ENCODE measurements at places on chromosomes 3 and 15.

DNA sequence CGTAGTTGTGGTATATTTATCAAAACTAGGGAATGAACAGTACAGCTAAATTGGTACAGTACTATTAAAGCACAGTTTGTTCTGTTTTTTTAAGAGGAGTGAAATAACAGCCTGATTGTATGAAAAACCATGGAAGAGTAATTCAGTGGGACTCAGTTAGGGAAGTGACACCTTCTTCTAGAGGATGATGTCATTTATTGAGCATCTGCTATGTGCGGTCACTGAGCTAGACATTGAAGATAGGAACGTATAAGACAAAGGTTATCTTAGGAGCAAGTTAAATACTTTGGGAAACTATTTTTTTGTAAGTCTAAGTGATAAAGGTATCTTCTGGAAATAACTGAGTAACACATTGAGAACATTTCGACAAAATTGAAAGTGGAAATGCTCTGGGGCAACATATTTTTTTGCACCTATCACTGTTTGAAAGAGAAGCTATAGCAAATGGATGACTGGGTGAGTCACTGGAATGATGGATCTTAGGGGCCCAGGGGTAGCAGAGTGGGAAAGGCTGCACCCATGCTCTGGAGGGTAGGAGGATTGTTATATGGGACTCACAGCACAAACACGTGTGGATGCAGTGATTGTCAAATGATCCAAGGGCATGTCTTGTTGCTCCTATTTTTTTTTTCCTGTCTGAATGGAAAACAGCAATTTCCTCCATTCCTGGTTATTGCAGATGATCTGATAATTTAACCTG, 43.0 kb downstream of the OXNAD1 start:
- no peak for DNase-seq

- peak; percentile 54 for DNase-seq
Measured at GRCh38 chr15:42456971-42457370, 34.0 kb downstream of the ZNF106 start.

DNA sequence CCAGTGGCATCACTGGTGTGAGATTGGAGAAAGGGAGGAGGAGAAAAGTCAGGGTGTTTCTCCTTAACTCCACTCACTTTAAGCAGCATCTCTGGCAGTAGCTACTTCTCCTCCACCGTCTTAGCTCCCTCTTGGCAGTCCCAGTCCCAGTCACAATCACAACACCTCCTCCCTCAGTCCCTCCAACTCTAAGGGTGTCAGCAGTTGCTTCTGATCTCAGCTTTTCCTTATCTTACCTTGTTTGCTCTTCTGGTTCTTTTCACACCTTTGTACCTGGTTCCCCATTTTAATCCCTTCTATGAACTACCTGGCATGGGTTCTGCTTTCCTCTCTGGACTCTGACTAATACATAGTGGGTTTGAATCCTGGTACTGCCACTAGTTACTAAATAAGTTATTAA, 188.3 kb upstream of the CTDSPL start:
- DNase-seq = no peak

GRCh38 chr3:71226565-71227269, 356.8 kb downstream of the FOXP1 start:
- no peak for DNase-seq

DNA sequence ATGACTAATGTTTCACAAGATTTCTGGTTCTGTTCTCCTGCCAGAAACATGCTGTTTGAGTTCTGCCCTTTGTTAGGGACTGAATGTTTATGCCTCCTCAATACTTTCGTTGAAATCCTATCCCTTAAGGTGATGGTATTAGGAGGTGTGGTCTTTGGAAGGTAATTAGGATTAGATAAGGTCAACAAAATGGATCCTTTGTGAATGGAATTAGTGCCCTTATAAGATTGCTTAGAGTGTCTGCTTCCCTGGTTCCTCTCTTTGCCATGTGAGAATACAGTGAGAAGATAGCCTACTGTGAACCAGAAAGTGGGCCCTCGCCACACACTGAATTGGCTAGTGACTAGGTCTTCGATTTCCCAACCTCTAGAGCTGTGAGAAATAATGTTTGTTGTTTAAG, 621.4 kb upstream of the ALCAM start:
- no peak for DNase-seq

GRCh38 chr3:29978036-29978435, 628.4 kb upstream of the TGFBR2 start:
- DNase-seq = no peak

GRCh38 chr3:178845420-178846118, 226.0 kb downstream of the ZMAT3 start:
- no peak for DNase-seq

- peak; percentile 36 for DNase-seq
Measured at GRCh38 chr3:153443961-153444360, 281.9 kb downstream of the RAP2B start.

Measured in OCI-LY7 (cell line).